ENCODE measurements at places on chromosomes 7 and 10.
A peak's percentile ranks its signal among the peaks of the same experiment; 100 is the strongest.

DNA sequence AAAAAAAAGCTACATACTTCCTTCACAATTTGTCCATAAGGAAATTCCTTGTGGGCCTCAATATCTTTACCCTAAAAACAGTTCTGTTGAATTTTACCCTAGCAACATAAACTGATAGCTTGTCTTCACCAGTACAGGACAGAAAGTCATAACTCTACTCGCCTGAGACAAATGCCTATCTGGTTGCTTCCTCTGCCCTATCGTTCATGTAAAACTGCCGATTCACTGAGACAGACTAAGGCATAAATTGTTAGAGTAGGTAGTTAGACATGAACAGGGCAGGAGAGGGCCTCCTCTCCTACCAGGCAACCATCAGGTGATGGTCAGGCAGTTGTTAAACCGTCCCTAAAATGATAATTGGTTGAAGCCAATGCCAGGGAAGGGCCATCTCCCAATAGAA lies 25.0 kb downstream of the IFIT3 start:
- no peak for DNase-seq

DNA sequence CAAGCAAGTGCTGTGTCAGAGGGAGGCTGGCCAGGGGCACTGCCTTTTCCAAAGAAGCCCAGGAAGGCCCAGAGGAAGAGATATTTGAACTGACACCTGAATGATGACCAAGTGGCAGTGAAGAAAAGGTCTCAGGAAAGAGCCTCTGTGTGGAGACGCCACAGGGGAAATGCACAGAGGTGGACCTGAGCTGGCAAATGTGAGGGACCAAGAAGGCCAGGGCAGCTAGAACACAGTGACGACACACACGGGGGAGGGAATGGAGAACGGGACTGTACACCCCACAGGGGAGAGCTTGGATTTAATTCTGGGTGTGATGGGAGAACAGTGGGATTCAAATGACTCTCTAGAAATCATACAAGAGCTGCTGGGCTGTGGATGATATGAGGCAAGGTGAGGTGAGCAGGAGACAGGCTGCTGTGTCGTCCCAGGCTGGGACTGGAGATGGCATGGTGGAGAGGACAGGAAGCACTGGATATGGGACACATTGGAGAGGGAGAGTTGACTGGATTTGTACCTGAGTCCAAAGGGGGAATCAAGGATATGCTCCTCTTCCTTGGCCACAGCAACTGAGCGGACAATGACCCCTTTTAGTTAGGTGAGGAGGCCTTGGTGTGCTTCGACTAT lies 84.2 kb upstream of the DDC start:
- DNase-seq, result no peak

DNA sequence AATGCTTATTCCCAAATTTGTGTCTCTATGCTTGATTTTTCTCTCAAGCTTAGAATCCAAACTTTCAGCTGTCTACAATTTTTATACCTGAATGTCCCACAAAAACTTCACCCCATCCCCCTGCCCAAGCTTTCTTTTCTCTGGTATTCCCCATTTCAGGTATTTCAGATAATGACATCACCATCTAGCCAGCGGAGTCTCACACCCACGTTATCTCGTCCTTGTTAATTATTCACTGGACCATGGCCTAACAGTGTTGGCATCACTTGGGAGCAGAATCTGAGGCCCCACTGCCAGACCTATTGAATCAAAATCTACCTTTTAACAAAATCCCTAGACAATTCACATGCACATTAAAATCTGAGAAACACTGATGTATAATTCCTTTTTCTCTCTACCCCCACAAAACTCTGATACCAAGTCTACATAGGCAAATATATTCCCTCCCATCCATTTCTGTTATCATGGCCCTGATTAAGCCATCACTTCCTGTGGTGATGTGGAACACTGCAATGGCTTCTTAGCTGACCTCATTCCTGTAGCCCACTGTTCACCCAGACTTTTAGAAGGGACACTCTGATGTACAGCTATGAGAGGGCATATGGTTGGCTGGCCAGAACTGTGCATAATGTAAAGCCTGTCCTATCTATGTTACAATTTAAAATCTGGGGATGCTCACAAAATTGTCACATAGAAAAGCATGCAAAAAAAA lies 31.4 kb downstream of the ZNF438 start:
- no peak for DNase-seq

DNA sequence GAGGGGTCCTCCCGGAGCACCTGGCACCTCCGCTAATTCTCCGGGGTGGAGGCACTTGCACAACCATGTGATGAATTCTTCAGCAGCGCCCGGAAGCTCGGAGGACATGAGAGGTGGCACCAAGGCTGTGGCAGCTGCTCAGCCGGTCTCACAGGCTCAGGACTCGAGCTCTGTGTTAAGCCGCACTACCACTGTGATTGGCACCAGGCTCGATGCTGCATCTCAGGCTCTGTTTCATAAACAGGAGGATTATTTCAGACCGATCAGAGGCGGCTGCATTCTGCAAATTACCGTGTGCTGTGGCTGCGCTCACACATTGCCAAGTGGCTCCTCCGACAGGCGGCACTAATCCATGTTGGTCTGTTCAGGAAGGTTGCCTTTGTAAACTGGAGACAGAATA lies 495.2 kb downstream of the DNAJB6 start:
- DNase-seq, result no peak

DNA sequence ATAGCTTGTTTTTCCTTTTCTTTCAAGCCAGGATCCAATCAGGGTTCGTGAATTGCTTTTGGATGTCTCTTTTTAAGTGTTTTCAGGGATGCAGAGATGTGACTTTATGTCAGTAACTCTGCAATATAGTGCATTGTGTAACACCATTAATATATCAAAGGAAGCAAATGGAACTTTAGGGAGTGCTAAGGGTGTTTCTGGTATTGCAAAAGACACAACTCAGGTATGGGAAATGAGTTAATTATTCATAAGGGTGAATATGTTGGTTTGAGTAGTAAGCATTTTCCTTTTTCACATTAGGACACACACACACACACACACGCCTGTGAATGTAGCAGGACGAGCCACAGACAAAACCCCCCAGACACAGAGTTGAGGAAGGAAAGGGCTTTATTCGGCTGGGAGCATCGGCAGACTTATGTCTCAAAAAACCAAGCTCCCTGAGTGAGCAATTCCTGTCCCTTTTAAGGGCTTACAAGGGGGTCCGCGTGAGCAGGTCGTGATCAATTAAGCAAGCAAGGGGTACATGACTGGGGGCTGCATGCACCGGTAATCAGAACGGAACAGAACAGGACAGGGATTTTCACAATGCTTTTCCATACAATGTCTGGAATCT lies 31.8 kb upstream of the GSDME start:
- no peak for DNase-seq

DNA sequence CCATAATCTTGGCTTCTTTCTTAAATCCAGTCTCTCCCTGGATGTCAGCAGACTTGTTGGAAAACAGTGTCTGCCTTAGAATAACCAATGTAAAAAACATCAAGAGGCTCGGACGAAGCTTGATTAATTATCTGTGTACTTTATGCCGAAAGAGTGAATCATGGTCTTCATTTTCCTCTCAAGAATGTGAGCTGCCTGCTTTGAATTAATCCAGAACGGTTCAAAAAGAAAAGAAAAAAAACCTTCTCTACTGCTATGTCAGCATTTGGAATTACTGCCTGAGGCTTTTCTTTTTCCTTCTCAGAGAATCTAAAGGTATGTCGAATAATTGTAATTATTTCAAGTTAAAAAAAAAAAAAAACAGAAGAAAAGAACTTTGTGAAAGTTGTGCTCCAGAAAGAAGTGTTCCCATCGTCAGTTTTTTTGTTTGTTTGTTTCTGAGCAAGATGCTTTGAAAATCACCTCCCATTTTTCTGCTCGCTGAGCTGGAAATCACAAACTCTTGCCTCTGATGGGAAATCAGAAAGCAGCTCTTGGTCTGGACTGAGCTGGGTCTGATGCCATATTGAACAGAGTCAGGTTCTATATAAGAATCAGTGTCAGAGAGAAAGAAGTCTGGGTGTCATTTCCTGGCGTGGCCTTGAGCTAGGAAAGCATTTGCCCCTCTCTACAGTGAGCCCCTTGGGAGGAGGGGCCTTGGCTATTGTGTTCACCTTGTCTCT lies 20.2 kb downstream of the PLPP4 start:
- DNase-seq, result no peak

- no peak for DNase-seq
Observed at GRCh38 chr7:83524277-83525075, 124.5 kb downstream of the SEMA3E start.

GRCh38 chr10:23258516-23258915 lies 66.4 kb downstream of the PTF1A start:
- DNase-seq, result no peak

GRCh38 chr7:117230276-117231046 lies 92.4 kb downstream of the WNT2 start:
- DNase-seq, result no peak

DNA sequence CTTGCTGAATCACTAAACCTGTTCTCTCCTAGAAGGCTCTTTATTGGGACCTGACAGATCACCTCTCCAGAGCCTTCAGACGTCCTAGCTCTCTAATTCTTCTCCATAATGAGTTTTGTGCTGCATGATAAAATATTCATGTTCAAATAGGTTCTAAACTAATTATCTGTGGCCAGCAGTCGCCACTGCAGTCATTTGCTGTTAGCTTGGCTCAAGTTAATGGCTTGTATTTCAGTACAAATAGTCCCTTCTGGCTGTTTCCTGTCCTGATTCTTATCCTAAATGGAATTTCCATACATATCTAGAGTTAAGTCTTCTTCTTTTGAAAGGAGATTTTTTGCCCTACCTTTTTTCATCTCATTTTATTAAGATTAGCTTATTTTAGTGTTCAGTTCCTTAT lies 303.2 kb downstream of the EXOC4 start:
- DNase-seq, result no peak

GRCh38 chr10:17038627-17039026 lies 91.0 kb downstream of the CUBN start:
- DNase-seq, result no peak

DNA sequence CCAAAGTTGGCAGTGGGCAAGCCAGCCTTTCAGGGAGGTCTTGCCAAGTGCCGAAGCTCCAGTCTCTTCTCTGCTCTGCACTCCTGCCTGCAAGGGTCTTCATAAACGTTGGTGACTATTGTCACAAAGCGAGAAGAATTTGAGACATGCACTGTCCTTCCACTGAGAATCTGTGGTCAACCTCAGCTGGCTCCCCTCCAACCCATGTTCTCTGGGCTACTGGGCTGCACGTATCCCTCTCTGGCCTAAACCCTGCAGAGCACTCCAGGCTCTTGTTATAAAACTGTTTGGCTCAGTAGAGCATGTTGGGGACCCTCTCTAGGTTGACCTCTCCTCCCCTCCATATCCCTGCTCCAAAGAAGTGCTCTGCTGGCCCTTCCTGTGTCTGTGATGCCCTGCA lies 260.4 kb upstream of the NFE2L3 start:
- DNase-seq, result no peak

DNA sequence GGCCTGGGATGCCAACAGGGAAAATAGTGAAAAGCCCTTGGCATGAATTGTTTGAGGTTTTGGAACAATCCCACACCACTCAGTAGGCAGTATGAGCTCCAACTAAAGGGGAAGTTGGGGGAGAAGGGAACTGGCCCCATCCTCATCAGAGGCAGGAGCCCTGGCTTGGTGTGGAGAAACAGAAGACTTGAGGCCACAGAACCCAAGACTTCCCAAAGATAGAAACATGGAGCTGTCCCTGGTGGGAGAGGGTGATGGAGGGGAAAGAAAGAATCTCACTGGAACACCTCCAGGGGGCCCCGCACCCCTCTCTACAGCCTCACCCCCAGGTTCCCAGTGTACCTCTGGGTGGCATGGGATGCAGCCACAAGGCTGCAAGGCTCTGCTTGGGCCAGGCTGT lies 85.7 kb downstream of the VSTM4 start:
- no peak for DNase-seq

DNA sequence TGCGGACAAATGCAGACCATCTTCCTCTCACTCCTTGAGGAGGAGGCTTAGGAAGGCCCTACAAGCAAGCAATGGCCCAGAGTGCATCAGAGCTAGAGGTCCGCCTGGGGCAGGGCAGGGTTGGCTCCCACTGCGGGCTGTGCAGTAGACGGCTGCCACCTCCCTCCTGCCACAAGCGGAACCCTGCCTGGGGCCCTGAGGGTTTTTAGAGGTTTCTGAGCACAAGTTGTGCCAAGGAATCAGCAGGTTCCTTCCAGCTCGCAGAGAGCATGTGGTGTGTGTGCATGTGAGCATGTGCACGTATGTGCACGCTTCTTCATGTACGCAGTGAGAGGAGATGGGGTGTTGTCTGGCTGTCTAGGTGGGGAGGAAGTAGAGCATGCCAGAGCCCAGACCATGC lies 25.9 kb upstream of the SMARCD3 start:
- DNase-seq, result peak; percentile 38

DNA sequence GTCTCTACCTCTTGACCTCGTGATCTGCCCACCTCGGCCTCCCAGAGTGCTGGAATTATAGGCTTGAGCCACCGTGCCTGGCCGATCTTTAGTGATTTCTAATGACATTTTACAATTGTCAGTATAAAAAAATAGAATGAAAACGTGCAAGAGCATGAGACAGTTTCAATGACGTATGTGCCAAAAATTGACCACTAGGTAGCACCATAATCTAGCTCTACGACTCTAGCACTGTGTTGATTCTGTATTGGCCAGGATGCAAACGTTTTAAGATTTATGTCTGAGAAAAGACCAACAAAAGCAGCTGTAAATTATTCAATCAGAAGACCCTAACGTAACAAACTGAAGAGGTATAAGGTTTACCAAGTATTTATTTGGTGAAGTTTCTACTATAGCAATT lies 25.4 kb upstream of the EXOC6 start:
- DNase-seq, result no peak

DNA sequence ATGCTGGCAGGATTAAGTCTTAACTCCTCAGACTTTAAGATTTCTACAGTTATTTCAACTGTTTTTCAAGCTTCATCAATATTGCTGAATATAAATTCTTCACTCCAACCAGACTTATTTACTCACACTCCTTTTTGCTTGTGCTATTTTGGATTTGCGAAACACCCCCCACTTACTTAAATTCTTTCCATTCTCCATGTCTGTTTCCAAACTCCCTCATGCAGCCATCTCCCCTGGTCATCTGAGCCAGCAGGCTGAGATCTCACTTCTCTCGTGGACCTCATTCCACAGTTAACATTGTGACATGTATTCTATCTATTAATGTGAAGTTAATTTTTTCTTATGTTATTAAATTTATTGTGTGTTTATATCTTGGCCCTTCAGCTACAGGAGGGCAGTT lies 188.9 kb upstream of the HDAC9 start:
- no peak for DNase-seq

DNA sequence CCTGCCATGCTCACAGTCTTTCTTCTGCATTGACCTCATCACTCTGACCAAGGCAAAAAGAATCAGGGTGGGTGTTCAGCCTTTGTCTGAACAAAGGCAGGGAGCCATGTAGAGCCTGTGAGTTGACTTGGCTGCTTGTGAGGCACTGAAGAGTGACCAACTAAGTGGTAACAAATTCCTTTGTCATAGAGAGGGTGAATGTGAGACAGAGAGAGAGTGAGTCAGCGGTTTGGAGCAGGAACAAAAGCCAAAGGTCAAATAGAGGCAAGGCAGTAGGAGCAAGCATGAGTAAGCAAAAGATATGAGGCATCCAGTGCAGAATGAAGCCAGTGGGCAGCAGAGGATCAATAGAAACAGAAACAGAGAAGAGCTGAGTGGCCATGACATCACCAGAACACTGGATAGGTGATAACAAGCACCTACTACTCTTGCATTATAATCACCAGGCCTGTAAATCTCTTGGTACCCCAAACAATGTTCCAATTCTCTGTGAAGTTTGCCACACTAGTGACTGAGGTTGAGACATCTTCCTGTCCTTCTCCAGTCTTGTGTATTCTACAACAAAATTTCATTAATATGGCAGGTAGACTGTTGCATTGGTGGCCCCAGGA lies 116.2 kb upstream of the LAMB4 start:
- DNase-seq, result no peak

GRCh38 chr10:110980807-110981206 lies 61.4 kb downstream of the SHOC2 start:
- DNase-seq, result no peak
